ENCODE measurements at places on chromosomes 6 and 20. TPM values are rescaled to one million over a fixed set of nuclear protein-coding genes. Genes with fewer than 3 reads are reported as not detected.

SULF2 gene
- 13.0 TPM for total RNA-seq

MAFB gene
- 0.22 TPM for total RNA-seq

DNA sequence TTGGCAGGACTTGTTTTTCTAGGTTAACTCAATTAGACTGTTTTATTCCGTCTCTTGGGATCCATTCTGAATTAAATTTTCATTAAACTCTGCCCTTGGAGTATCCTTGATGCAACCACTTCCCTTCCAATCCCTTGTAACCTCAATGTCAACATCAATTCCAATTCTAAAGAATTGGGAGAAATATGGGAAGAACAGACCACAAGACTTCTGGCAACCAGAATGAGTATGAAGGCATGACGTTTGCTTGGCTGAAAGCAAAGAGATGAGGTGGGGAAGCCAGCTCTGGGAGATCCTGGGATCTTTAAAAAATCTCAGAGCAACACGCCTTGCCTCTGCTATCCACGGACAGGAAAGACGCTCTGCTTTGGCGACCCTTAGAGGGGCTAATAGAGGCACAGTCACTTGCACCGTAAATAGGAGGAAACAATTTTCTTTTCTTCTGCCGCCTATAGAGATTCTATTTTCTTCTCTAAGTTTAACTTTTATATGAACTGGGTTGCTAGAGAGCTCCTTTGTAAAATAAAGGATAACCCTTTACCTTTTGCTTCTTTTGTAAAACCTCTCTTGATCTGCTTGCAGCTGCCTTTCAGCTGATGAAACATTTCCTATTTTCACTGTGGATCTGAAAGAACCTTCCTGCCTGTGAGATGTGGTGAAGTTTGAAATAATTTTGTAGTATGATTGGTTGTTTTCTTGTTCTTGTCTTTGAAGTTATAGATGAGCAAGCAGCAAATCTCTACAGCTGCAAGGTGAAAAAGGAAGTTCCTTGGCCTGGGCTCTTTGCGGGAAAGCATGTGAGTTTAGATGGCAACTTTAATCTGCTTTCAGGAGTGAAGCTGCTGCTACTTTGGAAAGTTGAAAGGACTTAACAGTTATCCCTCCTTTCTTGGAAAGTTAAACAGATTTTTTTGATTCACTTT lies at the start of gene ASIP:
Gene ASIP, plus strand, starts transcription at position 731 of the 923 bp plus-strand sequence. CDS start 18,952 bp downstream, outside the sequence.
- DNase-seq: no peak

FILIP1 gene
- total RNA-seq: 0.05 TPM

TMEM242 gene
- total RNA-seq: 11.6 TPM

DNA sequence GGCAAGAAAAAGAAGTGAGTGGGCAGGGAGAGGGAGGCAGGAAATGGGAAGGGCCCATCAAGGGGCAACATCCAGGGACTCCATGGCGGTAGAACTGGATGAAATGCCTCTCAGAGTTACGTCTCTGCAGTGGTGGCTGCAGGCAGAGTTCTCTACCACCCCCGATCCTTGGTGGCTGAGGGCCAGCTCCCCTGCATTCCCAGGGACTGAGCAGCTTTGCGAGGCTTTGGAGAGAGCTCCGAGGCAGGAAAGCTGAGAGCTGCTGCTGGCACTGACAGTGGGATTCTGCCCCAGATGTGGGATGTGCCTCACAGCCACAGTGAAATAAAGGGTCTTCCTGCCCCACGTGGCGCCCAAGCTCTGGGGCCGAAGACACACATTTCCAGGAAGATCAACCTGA lies 236.6 kb downstream of the SLC24A3 start:
- DNase-seq: no peak

DNA sequence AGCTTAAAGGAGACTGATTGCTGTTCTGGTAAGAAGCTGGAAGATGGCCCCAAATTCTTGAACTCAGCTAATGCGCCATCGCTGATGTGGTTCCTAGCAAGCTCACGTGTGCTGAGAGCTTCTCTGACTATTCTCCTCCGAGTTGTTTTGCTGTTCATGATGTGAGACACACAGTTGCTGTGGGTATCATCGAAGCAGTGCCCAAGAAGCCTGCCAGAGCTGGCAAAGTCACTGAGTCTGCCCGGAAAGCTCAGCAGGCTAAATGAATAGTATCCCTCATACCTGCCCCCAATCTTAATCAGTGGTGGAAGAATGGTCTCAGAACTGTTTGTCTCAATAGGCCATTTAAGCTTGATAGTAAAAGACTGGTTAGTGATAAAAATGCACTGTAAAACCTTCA lies 28.3 kb upstream of the BCLAF1 start:
- DNase-seq: no peak

DNA sequence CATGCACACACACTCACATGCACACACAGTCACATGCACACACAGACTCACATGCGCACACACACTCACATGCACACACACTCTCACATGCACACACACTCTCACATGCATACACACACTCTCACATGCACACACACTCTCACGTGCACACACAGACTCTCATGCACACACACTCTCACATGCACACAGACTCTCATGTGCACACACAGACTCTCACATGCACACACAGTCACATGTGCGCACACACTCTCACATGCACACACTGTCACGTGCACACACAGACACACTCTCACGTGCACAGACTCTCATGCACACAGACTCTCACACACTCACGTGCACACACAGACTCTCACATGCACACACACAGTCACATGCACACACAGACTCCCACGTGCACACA lies 36.6 kb upstream of the VSX1 start:
- DNase-seq: no peak

DNA sequence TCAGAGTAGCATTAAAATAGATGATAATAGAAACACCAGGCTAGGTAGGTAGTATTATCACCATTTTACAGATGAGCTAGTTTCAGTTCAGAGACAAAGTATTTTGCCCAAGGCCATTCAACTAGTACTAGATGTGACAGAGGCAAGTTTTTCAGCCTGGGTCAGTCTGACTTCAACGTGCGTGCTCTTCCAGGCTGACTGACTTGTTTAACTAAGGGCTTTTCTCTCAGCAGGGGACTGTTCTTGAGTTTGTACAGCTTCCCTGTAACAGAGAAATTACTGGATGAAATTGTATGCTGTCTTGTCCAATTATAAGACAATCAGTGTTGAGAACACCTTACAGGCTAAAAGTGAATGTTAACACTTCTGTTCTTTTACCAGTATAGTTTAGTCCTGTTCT lies 333.5 kb upstream of the MAN1A1 start:
- DNase-seq: no peak

SLC17A4 gene
- total RNA-seq: not detected

HLA-DOA gene
- total RNA-seq: 0.39 TPM
